ENCODE measurements at places on chromosomes 7 and 10.

GRCh38 chr10:90213346-90213745 lies 512.0 kb downstream of the KIF20B start:
- DNase-seq = no peak

GRCh38 chr10:86759073-86759672 lies 2.8 kb downstream of the BMPR1A start:
- DNase-seq = no peak

DNA sequence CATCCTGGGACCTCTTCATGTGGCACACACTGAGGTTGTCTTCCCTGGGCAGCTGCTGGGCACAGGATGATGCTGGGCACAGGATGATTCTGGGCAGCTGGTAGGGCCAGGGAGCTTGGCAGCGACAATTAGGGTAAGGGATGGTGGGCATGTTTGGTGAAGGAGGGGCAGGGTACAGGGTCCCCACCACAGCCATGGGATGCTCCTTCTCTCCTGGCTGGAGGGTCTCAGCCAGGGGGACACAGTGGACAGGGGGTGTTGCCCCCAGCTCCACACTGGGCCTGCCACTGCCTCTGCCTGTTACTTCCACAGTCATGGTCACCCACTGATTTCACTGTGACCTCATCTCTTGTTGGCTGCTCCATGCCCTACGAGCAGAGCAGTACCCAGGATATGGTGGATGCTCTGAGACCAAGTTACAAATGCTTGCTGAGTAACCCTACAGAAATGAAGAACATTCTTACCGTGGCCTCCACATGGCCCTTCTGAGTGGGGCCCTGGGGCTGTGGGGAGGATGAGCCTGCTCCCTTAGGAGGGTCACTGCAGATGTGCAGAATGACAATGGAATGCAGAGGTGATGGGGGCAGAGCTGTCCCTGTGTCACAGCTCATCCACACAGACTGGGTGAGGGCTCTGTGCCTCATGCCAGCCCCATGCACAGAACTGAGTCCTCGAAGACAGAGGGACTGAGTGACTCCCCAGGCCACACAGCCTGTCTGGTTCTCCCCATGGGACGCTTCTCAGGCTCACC lies 28.4 kb upstream of the RET start:
- DNase-seq = no peak

DNA sequence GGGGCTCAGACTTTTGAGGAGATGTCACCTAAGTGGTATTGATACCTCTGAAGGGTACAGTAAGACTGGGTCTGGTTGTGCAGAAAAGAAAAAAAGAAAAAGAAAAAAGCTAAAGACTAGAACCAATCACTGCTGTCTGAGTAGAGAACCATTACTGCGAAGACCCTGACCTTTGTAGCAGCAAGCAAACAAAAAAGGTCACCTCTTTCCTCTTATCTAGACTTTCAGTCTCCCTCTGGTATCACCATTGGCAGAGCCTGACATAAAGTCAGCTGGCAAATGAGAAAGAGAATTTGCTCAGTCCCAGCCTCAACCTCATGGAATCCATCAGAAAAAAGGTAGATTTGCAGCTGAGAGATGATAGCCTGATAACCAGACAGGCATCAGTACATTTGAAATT lies 2.6 kb upstream of the DNTT start:
- DNase-seq = no peak

GRCh38 chr7:981793-982510 lies 1.0 kb upstream of the CYP2W1 start:
- DNase-seq = no peak

DNA sequence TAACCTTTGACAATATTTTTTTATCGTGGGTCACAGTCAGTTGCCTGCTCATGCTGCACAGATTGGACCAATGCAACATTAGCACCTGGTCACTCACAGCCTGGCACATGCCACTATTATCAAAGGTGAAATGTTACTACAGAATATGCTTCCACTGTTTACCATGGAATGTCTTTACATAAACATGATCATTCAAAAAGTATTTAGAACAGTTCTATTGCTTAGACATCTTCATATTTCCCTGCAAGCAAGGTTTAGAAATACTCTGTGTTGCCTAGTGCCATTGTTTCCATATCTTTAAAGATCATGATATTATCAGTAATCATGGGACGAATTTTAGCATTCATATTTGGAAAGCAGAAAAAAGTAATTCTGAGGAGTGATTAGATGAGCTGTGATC lies 179.9 kb upstream of the CHRM2 start:
- DNase-seq = no peak

- DNase-seq = no peak
Observed at GRCh38 chr7:92403760-92404074, 43.6 kb upstream of the GATAD1 start.

DNA sequence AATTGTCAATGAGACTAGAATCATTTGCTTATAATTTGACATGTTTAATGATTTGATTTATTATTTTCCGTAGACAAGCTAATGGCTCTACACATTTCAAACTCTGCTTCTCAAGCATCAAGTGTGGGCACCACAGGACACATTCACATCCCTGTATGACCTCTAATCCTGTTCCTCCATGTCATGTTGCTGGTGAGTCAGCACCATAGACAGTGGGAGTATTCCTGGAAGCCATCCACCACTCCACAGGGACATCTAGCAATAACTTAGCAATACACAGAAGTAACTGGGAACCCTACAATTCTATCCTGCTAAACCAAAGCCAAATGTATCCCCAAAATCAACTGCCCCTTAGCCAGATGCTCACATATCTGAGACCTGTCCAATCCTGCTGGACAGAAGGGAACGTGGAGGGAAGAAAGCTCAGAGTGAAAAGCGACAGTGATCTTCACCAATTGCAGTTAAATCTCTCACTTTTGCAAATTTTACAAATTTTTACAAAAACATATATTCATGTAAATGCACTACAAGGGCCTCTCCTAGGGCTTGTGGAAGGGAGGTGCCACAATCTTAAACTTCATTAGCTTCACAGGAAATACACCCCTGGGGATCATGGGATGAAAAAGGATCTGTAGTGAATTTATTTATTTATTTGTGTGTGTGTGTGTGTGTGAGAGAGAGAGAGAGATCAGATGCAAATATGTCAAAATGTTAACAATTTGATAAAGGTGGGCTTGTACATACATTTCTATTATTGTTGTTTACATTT lies 126.5 kb downstream of the GFRA1 start:
- no peak for DNase-seq

GRCh38 chr7:102432442-102433218 lies 745 bp upstream of the ORAI2 start:
- DNase-seq = no peak

DNA sequence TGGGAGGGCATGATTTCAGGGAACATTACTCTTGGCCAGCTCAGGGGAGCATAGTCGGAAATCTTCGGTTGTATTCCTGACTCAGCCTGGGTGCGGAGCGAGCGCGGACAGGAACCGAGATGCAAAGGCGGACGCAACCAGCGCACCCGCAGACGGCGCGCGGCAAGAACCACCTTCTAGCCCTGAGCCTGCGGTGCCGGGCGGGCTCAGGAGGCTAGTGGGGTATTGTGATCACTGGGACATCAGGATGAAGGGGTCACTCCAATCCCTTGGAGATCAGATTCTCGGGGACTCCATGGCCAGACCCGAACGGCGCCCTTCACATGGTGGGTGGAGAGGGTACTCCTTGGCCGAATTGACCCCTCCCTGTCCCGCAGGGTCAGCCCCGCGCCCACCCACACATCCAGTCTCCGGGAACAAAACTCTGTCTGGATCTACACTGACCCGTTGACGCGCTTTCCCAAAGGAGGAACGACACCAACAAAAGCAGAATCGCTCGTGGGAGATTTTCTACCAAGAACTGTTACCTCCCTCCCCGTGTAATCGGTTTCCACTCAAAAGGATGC lies 730.5 kb downstream of the ZWINT start:
- DNase-seq = no peak

GRCh38 chr7:74253835-74254128 lies 417 bp downstream of the RFC2 start:
- DNase-seq = no peak

DNA sequence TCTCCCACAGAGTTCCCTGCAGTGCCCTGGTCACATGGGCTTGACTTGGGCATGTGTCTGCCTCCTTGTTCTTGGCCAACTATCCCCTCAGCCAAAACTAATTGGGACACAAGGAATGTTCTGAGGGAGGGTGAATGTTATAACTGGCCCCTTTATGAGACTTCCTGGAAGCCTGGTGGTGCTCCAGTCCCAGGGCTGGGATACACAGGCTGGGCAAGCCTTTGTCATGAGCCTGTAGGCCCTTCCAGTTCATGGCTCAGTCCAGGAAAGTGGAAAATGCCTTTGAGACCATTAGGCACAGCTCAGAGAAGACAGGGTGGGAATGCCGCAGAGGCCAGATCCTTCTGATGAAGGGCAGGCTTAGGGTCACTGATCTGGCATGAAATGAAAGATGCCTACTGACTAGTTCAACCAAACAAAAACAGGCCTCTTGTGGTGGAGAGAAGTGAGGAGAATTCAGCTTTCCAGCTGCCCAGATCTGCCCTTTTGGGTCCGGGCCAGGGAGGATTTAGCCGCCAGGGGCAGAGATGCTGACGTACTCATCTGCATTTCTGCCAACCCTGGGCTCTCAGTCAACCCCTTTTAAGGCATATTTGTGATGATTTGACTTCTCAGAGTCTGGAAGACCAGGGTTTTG lies 961.5 kb downstream of the KCNMA1 start:
- DNase-seq = no peak
